BJ (cell line): ENCODE measurements at places on chromosomes 6 and 20.
A peak's percentile ranks its signal among the peaks of the same experiment; 100 is the strongest.

DNA sequence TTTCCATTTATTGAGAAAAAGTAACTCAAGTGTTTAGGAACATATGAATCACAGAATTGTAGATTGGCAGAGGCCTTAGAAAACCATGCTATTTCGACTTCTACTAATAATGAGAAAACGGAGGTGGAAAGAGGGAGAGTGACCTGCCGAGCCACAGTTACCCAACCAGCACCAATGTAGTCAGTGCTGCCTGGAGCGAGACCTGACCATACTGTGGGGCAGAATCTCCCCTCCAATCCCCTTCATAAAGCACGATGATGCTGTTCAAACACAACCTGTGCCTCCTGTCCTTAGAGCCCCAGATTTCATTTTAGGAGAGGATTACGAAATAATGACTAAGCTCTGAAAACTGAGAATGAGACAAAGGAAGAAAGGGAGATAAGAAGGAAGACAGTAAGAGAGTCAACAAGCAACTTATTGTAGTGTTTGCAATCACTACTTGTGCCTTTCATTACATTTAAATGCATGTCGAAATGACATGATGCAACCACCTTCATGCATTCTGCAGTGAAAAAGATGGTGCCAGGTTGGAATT is 70.6 kb downstream of the ATXN1 start:
- no peak for DNase-seq

DNA sequence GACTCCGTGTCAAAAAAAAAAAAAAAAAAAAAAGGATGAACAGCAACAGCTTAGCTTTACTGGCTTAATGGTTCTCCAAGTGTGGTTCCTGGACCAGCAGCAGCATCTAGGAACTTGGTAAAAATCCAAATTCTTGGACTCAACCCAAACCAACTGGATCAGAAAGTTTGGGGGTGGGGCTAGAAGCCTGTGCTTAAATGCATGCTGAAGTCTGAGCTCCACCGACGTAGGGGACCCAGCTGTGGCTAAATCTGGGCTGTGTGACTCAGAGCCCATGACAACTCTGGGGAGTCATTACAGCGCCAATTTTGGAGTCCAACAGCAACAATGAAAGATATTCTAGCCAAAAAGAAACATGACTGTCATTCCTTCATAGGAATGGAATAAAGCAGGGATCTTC is 13.6 kb upstream of the CHD6 start:
- DNase-seq, result peak; percentile 49

DNA sequence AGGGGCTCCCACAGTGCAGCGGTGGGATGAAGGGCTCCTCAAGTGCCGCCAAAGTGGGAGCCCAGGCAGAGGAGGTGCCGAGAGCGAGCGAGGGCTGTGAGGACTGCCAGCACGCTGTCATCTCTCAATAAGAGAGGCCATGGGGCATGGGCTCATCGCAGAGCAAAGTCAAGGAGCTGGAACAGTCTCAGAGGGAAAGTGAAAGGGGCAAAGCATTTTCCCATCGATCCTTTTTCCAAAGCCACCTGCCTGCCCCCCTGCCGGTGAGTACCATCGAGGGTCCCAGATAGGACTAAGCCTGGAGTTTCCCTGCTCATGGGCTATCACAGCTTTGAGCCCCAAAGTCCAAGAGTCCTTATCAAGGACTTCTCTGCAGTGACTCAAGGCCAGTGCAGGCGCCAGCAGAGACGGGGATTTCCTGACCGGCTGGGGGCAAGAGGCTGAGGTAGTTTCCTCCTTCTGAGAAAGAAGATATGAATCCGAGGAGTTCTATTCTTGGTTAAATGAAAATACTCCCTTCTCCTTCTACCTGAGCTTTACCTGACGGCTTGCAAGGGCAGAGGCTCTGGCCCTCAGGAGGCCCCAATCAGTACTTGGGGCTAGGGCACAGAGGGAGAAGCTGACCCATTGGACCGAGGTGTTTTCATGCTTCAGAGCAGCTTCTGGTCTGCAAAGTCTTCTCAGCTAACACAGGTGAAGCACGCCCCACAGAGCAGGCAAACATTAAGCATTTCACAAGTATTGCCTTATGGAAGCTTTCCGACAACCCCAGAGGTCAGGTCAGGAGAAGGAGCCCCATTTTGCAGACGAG is 22.6 kb downstream of the ETV7 start:
- no peak for DNase-seq

DNA sequence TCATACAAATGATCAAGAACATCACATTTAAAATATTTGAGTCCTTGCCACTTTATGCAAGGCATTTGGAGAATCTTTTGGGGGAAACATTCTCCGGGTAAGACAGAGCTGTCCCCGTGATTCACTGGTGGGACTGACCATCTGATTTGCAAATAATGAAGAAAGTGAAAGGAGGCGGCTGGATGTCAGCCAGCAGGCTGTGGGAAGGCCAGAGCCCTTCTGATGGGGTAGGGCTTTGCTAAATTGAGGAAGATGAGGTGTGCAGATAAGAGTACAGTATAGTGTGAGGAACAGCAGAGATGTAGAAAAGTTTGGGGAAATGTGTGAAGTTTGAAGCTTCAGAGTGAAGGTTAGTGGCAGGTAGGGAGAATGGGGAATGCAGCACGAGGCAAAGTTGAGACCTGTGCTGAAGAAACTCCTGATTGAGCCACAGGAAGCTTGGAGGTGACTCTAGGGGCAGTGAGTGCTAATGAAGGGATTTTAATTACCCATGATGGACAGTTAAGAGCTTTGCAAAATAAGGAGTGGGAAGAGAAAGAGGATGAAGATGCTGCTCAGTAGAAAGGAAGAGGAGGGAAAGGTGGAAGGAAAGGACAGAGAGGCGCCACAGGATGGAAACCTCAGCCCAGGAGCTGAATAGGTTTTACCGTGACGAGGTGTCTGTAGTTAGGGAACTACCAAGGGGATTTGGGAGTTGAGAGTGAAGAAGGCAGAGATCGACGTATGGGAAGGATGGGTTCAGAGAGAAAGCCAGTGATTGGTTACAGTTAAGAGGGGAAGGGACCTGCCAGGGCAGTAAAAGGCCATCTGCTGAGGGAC is 68.7 kb downstream of the SNX9 start:
- no peak for DNase-seq

GRCh38 chr20:20837574-20838021 is 125.2 kb upstream of the RALGAPA2 start:
- DNase-seq, result no peak

DNA sequence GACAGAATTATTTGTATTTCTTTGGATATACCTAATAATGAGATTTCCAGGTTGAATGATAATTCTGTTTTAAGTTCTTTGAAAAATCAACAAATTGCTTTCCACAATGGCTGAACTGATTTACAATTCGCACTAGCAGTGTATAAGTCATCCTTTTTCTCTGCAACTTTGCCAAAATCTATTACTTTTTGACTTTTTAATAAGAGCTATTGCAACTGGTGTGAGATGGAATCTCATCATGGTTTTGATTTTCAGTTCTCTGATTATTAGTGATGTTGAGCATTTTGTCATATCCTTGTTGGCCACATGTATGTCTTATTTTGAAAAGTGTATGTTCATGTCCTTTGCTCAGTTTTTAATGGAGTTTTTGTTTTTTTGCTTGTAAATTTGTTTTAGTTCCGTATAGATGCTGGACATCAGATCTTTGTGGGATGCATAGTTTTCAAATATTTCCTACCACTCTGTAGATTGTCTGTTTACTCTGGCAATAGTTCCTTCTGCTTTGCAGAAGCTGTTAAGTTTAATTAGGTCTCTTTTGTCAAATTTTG is 409.8 kb upstream of the CITED2 start:
- DNase-seq, result no peak

- peak; percentile 26 for DNase-seq
These were observed 117.7 kb downstream of the RPS12 start for GRCh38 chr6:132931936-132932514.

- peak; percentile 30 for DNase-seq
These were observed 262.9 kb downstream of the SOX4 start for GRCh38 chr6:21856456-21856825.

GRCh38 chr6:16964553-16965499 is 137.0 kb upstream of the STMND1 start:
- no peak for DNase-seq

DNA sequence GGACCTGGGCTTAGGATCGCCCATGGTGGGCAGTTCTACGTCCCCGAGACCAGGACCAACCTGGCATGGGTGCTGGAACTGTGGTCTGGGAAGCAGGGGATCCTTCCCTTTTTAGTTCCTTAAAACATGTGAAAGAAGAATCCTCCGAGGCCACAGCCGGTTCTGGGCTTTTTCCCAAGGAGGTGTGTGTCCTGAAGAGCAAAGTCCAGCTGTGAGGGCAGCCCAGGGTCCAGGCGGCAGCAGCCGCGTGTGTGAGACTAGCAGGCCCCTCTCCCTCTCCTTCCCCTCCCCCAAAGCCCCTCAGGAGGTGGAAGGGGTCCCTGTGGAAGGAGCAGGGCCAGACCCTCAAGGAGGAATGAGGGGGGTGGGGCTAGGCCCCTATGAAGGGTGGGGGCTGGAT is 35.1 kb upstream of the PCMTD2 start:
- DNase-seq, result no peak

- no peak for DNase-seq
These were observed 475.2 kb upstream of the EPHA7 start for GRCh38 chr6:93894521-93894920.

- DNase-seq, result no peak
These were observed 44.2 kb downstream of the AKAP12 start for GRCh38 chr6:151284012-151284411.

- DNase-seq, result peak; percentile 33
These were observed 390.2 kb downstream of the TENT5A start for GRCh38 chr6:81362246-81362645.
